ENCODE measurements at places on chromosomes 5 and 9.

- DNase-seq, result no peak
These were observed 70.1 kb upstream of the STARD4 start for GRCh38 chr5:111582451-111582850.

GRCh38 chr5:118687661-118688621 is 300.4 kb downstream of the DTWD2 start:
- DNase-seq, result no peak

DNA sequence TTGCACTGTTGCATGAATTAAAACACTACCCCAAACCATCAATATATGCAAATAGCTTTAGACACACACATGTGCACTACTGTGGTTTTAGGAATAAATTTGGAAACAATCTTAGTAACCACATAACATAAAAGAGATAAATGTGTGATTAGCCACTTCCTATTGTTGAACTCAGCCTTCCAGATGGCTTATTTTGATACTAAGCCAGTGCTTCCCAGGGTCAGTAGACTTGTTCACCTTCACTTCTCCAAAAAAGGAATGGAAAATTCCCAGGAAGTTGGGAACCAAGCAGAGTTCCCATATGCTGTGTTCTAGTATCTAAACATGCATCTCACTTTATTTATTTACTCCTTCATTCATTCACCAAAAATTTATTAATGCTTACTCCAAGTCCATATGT is 47.8 kb downstream of the SVEP1 start:
- no peak for DNase-seq

GRCh38 chr5:1325191-1325741 is 19.6 kb downstream of the CLPTM1L start:
- no peak for DNase-seq

- no peak for DNase-seq
These were observed 306.6 kb downstream of the MLLT3 start for GRCh38 chr9:20315677-20316076.

DNA sequence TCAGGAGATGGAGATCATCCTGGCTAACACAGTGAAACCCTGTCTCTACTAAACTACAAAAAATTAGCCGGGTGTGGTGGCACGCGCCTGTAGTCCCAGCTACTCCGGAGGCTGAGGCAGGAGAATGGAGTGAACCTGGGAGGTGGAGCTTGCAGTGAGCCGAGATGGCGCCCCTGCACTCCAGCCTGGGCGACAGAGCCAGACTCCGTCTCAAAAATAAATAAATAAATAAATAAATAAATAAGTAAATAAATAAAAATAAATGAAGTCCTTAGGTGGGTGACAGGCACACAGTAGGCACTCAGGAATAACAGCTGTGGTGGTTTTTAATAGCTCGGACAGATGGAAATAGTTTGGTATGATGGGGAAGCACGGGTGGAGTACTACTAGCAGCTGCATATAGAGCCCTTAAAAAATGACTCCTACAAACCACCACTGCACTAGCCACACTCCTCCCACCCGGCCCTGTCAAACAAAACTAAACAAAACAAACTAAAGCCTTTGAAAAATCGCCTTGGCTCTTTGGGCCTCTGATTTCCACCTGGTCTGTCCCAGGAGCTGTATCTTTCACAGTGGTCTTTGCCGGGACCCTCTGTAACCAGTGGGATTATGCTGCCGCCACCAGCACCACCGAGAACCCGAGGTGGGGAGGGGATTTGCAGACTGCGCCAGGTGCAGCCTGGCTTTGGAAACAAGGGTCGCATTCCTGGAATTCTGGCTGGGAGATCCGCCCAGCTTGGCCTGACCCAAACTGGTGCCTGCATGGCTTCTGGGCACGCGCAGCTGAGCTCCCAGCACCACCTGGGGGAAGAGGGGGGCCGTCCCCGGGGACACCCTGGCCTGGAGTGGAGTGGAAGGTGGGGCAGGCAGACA is 5.1 kb upstream of the WDR5 start:
- no peak for DNase-seq

DNA sequence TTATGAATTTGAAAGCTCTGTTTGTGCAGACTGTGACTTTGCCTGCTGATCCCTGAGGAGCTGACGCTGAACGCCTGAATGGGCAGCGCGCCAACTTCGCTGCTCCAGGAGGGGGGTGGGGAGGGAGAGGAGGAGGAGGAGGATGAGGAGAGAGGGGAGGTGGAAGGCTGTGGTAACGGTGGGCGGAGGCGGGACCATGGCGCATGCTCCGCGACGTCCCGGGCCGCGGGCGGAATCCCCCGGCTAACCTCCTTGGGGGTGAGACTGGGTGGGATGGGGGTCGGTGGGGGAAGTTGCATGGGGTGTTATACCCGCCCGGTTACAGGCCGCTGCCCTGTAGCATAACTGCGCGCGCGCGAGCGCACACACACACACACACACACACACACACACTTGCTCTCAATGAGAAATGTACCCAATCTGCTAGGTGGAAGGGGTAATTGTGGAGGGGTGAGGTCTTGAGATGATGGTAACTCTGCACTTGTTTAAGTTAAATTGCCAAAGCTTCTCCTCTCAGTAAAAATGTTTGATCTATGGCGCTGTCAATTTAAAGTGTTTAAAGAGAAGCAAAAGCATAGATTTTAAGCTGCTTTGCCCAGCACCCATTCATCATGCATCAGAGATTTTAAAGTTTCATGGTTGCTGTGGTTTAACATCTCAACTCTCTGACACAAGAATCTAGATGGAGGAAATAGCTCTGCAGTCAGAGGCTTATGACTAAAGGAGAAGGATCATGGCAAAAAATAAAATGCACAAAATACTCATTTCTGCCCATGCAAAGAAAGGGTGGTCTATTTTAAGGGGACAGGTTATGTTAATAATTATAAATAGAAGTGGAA is 76.6 kb upstream of the TBCA start:
- no peak for DNase-seq

DNA sequence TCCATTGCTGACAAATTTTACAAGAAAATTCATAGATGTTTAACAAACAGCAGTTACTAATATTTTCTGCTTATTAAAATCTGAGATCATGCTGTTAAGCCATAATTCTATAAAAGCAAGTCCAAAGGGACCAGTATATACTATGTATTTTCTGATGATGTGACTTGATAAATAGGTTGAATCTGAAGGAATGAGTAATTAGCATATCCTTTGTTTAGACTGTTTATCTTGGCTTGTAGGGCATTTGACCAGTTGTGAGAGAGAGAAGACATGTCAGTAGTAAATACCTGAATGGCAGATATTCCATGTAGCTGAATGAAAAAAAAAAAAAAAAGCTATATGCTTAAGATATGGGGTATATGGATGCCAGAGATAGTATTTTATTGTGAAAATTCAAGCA is 14.6 kb downstream of the CPEB4 start:
- no peak for DNase-seq

DNA sequence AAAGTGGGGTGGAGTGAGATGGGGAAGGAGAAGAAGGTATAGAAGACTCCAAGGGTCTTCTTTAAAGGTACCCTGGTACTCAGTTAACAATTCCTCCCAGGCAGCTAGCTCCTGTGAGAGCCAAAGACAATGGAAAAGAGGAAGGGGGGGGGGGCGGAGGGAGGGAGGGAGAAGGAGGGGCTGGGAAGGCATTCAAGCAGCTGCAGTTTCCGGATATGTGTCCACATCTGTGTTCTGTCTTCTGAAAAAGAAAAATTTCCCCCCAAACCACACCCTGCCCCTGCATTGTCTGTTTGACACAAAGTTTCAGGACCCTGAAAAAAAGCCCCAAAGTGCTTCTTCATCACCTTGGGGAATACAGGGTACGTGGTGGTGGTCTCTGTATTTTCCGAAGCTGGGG is 11.1 kb downstream of the SPRY4 start:
- DNase-seq, result no peak
